ENCODE measurements at places on chromosomes 11 and 22.

DNA sequence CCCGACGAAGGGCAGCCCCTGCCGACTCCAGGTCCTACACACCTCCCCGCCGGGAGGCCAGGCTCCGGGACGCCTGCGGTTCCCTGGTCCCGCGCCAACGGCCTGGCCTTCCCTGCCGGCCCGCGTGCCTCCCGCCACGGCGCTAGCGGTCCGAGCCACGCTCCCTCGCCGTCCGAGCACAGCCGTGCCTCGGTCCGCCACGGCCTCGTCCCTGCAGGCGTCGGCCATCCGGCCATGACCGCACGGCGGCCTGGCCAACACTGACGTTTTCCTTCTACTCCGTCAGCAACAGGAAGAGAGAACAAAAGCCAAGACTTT is 532 bp downstream of the EIF4G2 start:
- DNase-seq, result no peak

DNA sequence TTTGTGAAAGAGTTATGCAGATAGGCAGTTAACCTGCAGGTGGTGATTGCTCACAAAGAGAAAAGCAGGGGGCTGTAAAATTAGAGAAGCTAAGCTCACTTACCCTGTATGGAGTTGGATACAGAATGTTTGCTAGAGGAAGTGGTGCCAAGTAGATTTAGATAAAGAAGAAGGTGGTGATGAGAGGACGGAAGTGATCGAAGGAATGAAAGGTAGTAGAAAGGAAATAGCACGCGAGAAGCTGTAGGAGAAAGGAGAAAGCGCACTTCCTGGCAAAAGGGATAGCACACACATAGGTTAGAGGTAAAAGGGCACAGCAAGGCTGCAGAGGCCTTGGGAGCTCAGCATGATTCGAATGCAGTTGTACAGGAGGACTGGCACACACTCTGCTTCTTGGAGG is 87.3 kb upstream of the CTSC start:
- DNase-seq, result no peak

DNA sequence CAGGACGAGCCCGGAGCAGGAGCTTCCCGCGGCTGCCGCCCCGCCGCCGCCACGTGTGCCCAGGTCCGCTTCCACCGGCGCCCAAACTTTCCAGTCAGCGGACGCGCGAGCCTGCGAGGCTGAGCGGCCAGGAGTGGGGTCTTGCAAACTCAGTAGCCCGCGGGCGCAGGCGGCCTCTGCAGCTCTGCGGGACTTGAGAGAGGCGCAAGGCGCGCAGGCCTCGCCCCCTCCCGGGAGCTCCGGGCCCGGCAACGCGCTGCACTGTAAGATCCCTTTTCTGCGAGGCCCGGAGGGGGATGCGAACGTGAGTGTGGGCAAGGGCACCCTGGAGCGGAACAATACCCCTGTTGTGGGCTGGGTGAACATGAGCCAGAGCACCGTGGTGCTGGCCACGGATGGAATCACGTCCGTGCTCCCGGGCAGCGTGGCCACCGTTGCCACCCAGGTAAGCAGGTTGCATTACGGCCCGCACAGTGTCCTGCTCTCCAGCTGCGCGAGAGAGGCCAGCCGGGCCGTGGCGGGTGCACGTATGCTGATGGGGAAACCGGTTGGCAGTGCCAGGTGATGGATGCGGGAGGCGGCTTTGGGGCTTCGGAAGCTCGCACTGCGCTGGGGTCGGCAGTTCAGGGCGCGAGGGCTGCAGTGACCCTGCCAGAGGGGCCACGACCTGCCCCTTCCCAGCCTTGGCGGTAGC is 2.0 kb downstream of the SLC6A5 start:
- no peak for DNase-seq

GRCh38 chr11:79616392-79616851 is 175.6 kb upstream of the TENM4 start:
- no peak for DNase-seq

DNA sequence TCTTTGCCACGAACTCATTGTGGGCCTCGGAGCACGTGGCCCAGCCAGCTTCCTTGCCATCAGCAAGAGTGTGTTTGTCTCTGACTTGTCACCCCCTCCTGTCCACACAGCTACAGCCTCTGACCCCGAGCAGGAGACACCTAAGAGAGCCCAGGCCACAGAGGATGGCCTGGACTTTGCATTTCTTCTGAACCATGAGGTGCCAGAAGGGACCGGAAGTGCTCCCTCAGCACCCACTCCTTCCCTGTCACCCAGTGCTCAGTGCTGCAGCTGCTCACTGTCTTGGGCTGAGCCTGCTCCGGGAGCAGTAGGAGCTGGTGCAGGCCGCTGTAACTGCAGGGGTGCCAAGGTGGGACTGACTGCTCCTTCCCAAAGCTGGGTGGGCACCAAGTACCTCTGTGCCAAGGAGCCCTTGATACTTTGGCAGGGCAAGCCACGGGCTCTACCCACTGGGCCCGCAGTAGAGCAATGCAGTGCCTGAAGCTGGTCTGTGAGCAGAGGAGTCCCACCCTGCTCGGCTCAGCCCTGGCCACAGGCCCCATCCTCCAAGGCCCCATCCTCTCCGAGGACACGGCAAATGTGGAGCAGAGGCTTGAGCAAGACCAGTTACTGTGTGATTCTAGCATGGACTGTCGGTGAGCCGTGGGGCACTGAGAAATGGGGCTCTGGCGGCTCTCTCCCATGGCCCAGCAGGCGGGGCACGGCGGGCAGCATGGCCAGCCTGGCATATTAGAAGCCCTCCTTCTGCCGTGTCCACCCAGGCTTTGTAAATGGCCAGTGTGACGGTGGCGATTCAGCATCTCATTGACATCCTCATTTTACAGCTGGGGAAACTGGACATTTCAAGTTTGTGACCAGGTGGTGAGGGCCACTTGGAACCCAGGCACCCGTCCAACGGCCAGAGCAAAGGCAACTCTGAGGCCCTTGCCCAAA is 6.3 kb downstream of the GRK2 start:
- DNase-seq, result no peak

GRCh38 chr11:59429924-59430516 is 3.8 kb upstream of the OR5A2 start:
- DNase-seq, result no peak

DNA sequence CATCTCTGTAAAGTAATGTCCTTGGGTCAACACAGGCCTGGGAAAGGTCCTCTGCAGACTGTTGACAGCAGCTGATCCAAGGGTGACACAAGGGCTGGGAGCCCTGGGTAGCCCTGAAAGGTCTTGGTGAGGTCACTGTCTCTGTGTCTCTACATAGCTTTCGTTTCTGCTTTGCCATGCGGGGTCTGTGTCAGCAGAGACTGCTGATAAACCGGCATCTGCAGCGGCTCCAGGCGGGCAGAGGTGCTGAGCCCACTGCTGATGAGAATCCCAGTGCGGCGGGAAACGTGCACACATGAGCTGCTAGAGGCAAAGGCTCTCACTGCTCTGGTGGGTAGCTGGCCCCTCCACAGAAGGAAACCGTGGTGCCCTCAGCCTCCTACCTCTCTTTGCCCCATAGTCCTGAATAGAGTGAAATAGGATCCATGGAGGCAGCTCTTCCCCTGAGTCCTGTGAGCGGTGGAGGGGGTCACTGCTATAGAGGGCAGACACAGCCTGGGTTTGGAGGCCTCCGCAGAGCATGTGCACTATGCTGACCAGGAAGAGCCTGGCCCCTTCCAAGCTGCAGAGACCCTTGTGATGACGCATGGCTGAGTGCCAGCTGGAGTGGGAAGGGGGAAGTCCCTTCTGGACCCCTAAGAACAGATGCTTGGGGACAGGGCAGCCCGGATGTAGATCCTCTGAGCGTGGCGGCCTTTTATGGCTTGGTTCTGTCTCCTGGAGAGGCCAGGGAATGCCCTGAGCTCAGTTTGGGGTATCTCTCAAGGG is 17.8 kb upstream of the ST3GAL4 start:
- DNase-seq, result no peak

GRCh38 chr11:134780486-134781147 is 368.6 kb upstream of the B3GAT1 start:
- no peak for DNase-seq

DNA sequence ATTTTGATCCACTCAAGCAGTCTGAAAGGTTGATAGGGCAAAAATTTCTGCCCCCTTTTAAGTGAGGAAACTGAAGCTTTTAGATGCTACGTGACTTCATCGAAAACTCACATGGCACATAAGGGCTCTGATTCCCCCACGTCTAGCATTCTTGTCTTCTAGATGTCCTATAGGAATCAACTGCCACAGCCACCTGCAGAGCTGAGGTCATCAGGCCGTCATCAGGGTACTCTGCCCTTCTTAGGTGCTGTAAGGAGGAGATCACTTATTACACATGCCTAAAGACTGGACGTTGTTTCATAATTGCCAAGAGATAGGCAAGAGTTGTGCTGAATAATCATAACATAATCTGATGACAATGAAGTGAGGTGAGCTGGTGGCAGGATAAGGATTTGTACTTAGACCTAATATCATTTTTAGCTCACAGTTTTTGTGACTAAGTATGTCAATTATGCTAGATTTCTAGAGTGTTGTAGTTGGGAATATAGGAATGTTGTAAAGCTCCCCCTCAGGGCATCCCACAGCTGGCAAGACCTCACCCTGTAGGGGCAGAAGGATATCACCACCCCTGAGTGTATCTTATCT is 349.4 kb downstream of the METTL15 start:
- no peak for DNase-seq

- DNase-seq, result no peak
Measured at GRCh38 chr22:35561796-35562526, 21.3 kb downstream of the RASD2 start.

DNA sequence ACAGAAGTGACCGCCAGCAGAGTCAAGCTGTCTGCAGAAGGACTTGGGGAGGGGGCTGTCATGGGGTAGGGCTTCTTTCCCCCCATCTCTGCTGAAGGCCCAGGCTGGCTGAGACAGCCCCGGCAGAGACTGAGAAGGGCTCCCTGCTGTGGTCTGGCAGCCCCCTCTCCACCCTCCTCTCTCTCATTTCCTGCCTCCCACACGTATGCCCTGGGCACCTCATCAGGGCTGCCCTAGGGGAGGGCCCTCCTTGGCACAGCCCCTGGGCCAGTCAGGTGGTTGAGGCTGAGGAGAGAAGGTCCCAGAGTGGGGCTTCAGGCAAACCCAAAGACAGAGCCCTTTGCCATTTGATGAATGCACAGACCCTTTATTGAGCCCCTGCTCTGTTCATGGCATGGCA is 3.6 kb downstream of the RASD2 start:
- no peak for DNase-seq

DNA sequence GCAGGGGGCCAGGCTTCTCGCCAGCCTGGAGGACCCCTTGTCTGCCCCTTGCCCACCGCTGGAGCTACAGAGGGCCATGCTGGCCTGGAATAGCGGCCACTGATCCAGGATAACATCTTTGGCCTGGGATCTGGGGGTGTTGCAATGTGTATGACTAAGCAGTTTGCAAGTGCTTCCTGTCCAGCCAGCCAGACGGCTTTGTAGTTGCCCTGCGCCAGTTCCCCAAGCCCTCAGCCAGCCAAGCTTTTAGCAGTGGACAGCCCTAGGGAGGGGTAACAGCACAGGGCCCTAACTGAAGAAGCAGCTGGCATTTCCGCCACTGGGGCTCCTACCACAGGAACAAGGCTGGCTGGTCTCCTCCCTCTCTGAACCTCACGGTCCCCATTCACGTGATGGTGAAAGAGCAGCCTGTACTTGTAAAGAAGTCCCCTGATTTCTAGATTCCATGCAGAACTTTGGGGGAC is 32.1 kb downstream of the UQCR10 start:
- DNase-seq, result peak; percentile 56

DNA sequence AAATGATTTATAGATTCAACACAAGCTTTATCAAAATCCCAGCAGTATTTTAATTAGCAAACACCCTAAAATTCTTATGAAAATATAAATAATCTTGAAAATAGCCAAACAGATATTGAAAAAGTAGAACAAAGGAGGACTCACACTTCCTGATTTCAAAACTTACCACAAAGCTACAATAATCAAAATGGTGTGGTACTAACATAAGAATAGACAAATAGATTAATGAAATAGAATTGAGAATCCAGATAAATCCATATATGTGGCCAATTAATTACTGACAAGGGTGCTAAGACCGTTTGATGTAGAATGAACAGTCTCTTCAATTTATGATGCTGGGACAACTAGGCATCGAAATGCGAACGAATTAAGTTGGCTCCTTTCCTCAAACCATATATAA is 49.6 kb upstream of the TEAD1 start:
- DNase-seq, result no peak

DNA sequence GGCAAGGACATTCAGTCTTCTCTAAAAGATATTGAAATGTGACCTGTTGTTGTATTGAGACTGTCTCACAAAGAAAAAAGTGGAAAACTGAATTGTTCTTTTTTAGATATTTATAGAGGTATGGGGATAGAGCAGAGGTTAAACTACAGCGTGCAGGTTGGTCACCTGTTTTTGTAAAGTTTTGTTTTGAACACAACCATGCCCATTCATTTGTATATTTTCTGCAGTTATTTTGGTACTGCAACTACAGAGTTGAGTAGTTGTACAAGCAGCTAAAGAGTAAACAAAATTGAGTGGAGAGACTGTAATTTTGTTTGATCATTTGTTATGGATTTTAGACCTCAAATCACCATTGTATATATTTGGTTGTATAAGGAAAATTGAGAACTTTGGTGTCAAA is 11.3 kb downstream of the EED start:
- no peak for DNase-seq

DNA sequence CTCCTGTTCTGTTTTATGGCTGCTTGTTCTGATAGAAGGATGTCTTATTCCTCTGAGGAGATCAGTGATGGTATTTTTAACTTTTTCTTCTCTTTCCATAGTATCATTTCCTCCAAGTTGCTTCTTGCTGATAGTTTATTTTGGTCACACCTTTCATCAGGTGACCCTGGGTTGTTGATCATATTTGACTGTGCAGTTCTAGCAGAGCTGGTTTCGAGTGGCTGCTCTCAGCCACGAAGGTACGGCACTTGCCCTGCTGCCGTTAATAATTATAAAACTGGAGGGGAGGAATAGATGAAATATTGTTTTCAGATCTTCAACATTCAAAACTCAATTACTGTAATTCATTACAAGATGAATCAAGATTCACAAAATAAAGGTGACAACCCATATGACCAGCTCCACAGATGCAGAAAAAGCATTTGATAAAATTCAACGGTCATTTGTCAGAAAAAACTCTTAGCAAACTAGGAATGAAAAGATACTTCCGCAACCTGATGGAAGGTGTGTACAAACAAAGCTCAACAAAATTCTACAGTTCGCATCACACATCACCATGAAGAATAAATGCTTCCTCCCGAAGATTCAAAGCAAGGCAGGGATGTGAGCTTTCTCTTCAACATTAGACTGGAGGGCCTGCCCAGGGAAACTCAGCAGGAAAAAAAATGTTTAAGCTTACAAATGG is 59.2 kb upstream of the RTL6 start:
- DNase-seq, result no peak

GRCh38 chr11:64890522-64890939 is 12.1 kb upstream of the EHD1 start:
- no peak for DNase-seq

- DNase-seq, result no peak
Measured at GRCh38 chr11:12110714-12111548, 541 bp downstream of the MICAL2 start.
